ENCODE measurements at places on chromosomes 5 and 9.

DNA sequence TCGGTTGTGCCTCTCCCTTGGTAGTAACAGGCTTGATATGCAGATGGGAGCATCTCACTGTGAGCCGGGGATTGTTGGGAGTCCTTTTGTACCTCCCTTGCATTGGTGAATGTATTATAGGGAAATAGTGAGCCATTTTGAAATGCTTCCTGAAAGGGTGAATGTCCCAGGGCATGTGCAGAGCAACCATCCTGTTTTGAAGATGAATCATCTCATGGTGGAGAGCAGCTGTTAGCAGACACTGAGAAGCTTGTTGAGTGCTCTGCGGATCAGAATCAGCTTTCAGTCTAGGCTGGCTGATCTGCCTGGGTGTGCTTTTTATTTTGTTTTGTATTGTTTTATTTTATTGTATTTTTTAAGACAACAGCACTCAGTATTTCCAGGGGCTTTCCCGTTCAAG is 29.7 kb downstream of the SLC36A1 start:
- H3K36me3 ChIP-seq: peaks cover 18% of the 10 kb centered on the region
- H3K4me1 ChIP-seq: peaks cover 6% of the 10 kb centered on the region
- H3K27ac ChIP-seq: no peak overlapping the region
- no peaks in the 10 kb centered on the region for H3K27me3 ChIP-seq

DNA sequence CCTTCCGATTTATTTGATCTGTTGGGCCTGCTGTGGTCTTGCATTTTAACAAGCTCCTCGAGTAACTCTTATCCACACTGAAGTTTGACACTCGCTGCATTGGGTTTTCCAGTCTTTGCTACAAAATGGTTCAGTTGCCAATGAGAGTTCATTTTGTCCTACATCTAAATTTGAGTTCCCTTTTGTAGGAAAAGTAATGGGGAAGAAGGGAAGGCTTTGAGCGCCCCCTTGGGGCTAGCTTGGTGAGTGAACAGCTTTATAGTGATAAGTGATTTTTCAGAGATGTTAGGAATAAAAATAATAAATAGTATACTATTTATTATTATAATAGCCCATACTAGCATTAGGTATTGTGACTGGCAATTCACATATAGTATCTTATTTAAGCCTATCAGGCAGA is 89.9 kb upstream of the GNAQ start:
- H3K27me3 ChIP-seq: no peaks in the 10 kb centered on the region
- no peak overlapping the region for H3K4me3 ChIP-seq
- DNase-seq: peak; percentile 45
- H3K4me1 ChIP-seq: no peaks in the 10 kb centered on the region

GRCh38 chr9:88183798-88184495 is 45.7 kb upstream of the SPATA31C2 start:
- no peak overlapping the region for H3K4me3 ChIP-seq
- H3K27ac ChIP-seq: no peak overlapping the region
- peaks cover 5% of the 10 kb centered on the region for H3K27me3 ChIP-seq
- no peaks in the 10 kb centered on the region for H3K36me3 ChIP-seq
- no peak for DNase-seq
- H3K4me1 ChIP-seq: peaks cover 14% of the 10 kb centered on the region

DNA sequence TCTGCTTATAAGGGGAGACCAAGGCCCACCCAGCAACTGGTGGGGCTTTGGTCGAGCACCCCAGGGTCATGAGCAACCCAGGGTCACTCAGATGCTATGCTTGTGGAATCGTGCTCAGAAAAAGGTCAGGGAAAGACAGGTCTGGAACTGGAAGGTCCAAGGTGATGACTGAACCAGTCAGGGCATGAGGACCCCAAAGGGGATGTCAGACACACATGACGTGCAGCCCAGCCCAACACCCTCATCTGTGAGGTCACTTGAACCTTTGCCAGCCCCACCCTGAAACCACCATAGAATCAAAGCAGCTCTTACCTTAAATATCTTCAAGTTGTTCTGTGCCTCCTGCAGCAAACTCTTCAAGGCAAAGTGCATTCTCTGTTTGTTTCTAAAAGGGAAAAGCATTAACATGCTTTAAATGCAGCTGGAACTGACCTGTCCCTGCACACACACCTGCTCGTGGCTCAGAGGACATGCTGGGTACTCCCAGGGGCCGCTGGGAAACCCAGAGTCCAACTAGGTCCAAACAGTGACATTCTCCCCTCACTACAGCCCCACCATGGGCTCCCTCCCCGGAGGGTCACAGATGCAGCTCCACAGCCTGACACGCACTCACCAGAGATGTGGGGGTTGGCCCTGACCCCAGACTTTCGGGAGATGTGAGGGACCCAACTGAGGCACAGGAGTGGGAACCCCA is 29.4 kb downstream of the IPPK start:
- H3K36me3 ChIP-seq: peaks cover 100% of the 10 kb centered on the region
- no peaks in the 10 kb centered on the region for H3K27me3 ChIP-seq
- no peaks in the 10 kb centered on the region for H3K4me1 ChIP-seq
- no peak overlapping the region for H3K27ac ChIP-seq
- no peak overlapping the region for H3K4me3 ChIP-seq

GRCh38 chr9:111136180-111136579 is 97.9 kb upstream of the LPAR1 start:
- no peak for DNase-seq
- H3K36me3 ChIP-seq: no peaks in the 10 kb centered on the region
- H3K4me1 ChIP-seq: no peaks in the 10 kb centered on the region
- no peak overlapping the region for H3K4me3 ChIP-seq

GRCh38 chr5:136051486-136052220 is 22.9 kb downstream of the TGFBI start:
- no peak overlapping the region for H3K27ac ChIP-seq
- H3K4me3 ChIP-seq: no peak overlapping the region
- no peaks in the 10 kb centered on the region for H3K27me3 ChIP-seq
- no peak for DNase-seq
- H3K4me1 ChIP-seq: peaks cover 42% of the 10 kb centered on the region

DNA sequence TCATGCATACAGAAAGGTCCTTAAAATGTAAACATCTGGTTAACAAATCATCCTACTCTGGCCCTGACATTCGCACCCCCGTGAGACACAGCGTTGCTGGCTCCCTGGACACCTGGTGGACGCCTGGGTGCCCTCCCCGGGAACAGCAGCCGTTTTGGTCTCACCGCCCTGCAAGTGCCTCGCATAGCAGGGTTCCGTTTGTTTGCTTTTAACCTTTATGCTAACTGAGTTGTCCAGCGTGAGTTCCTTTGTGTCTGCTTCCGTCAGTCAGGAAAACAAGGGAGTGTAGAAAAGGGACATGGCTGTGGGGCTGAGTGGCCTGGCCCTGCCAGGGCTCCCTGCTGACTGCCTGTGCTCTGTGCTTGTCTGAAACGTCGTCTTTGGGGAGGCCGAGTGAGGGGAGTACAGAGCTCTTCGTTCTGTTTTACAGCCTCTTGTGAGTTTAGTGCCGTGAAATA is 91.8 kb upstream of the CACNA1B start:
- no peak overlapping the region for H3K4me3 ChIP-seq
- H3K4me1 ChIP-seq: no peaks in the 10 kb centered on the region
- H3K27me3 ChIP-seq: no peaks in the 10 kb centered on the region
- peaks cover 65% of the 10 kb centered on the region for H3K36me3 ChIP-seq

DNA sequence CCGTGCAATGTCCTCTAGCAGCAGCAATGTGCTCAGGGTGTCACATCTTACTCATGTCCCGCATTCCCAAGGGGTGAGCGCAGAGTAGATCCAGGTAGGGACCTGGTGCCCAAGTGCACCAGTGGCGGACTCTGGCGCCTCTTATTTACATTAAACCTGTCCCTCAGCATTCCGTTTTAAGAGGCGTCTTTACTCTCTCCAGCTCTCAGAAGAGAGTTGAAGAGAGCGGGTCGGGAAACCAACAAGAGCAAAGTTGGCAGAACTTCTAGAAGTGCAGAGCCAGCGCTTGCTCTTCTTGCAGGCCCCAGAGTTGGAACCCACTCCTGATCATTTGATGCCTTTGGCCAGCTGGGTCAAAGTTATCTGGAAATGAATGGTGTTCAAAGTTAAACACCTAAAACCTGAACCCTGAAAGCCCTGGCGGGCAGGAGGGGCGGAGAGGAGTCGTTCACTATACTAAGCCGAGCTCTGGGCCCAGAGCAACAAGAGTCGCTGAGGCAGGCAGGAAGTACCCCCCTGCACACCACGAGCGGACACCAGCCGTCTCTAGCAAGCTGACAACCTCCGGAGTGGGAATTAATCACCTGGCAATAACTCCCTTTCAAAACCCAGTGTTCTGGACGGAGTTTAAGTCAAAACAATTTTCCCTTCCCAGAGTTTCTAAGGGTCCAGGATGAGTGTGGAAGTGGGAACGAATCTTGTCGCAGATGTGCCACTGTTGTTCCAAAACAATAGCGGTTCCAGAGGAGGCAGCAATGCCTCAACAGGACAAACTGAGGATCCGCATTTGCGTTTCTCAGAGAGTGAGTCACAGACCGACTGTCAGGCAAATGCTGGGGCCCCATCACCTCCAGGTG is 122.8 kb downstream of the TMEM161B start:
- peaks cover 42% of the 10 kb centered on the region for H3K4me1 ChIP-seq
- peak overlapping the region; percentile 39 for H3K4me3 ChIP-seq

GRCh38 chr9:129619787-129620668 is 873 bp downstream of the C9orf50 start:
- H3K4me1 ChIP-seq: peaks cover 14% of the 10 kb centered on the region
- H3K27ac ChIP-seq: peak overlapping the region; percentile 16
- no peaks in the 10 kb centered on the region for H3K36me3 ChIP-seq
- peak overlapping the region; percentile 69 for H3K4me3 ChIP-seq
- DNase-seq: no peak

DNA sequence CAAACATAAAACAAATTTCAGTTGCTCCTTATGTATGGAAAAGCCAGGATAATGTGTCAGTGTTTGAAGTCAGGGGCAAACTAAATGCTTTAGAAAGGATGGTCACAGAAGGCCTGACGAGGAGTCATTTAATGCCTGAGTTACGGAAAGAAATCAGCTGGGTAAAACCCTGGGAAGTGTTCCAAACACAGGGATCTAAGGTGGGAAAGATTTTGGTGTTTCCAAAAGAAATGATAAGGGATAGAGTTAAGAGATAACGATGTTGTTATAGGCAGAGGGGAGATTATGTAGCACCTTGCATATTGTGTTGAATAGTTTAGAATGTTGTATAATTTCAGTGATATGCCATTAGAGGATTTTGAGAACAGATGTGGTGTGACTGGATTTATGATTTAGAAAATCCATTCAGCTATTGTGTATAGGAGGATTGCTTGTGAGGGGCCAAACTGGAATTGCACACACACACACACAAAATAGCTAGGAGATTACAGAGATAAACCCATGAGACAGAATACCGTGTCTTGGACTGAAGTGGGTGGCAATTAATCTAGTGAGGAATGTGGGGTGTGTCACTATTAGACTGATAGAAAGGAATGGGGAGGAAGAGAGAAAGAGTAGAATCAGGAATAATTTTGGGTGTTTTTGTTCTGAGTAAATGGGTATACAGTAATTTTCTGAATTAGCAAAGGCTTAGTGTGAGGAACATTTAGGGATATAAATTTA is 274.2 kb upstream of the DAB2 start:
- no peak for DNase-seq
- no peaks in the 10 kb centered on the region for H3K4me1 ChIP-seq
- no peaks in the 10 kb centered on the region for H3K36me3 ChIP-seq
- no peaks in the 10 kb centered on the region for H3K27me3 ChIP-seq
- H3K4me3 ChIP-seq: no peak overlapping the region

DNA sequence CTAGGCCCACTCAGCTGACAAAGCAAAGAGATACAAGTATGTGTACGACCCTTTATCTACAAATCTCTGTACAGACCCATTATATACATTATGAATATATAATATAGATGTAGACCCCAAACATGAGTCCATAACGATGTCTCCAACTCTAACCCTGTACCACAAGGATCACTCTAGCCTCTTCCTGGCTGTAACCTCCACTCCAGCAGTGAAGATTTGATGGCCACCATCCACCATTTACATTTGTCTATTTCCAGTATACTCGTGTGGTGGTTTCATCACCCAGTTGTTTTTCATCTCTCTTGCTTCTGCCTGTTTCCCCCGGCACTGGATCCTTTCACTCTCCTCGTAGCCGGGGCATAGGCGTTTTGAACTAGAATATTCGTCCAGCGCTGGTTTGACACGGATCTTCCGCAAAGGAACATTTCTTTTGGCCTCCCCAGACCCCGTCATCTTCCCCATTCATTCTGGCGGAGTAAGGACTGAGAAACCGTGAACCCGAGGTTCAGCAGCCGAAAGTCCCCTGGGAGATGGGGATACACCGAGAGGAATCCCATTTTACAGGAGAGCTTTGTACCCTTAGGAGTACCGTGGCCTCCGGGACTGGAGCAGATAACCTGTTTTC is 828 bp upstream of the TRIO start:
- DNase-seq: no peak
- no peaks in the 10 kb centered on the region for H3K36me3 ChIP-seq
- peaks cover 54% of the 10 kb centered on the region for H3K4me1 ChIP-seq
- peak overlapping the region; percentile 93 for H3K4me3 ChIP-seq

DNA sequence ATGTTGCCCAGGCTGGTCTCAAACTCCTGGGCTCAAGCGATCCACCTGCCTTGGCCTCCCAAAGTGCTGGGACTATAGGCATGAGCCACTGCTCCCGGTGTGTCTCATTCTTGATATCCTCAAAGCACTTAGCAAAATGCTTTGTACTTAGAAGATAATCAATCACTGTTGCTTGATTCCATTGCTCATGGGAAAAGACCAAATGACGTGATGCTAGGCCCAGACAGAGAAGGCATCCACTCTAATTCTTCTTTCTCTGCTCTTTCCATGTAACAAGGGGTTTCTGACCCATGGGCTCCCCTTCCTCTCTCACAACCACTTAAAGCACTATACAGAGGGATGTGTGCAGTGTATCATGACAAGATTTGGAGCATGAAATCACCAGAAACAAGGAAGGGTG is 83.0 kb downstream of the APBA1 start:
- H3K27ac ChIP-seq: no peak overlapping the region
- no peaks in the 10 kb centered on the region for H3K27me3 ChIP-seq
- peaks cover 18% of the 10 kb centered on the region for H3K4me1 ChIP-seq
- DNase-seq: no peak
- no peaks in the 10 kb centered on the region for H3K36me3 ChIP-seq

DNA sequence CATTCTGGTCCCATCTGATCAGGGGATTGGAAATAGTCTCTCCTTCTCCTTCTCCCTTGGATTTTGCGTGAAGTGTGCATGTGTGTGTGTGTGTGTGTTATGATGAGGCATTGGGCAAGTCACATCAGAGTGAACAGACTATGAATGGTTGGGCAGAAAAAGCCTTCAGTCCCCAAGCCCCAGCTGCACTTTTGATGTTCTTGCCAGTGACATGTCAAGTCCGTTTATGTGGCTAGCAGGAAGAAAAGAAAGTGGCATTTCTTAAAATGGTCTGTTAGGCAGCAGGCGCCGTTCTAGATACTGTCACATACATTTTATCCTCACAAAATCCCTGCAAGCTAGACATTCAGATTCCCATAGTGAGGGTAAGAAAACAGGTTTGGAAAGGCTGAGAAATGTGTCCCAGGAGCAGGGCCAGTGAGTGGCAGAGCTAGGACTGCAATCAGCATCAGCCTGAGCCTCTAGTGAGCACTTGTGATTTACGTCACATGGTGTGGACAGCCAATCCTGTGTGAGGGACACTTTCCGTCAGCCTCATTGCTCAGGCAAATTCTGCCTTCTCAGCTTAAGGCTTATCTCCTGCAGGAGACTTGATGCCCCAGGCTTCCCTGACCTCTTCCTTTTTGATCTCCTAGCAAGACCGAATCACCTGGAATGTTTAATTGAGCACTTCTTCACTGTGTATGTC is 60.4 kb downstream of the GLRA1 start:
- H3K27ac ChIP-seq: no peak overlapping the region
- no peaks in the 10 kb centered on the region for H3K4me1 ChIP-seq
- H3K36me3 ChIP-seq: no peaks in the 10 kb centered on the region
- no peaks in the 10 kb centered on the region for H3K27me3 ChIP-seq
- no peak for DNase-seq

GRCh38 chr5:37833990-37834389 is 5.9 kb downstream of the GDNF start:
- no peaks in the 10 kb centered on the region for H3K36me3 ChIP-seq
- peaks cover 36% of the 10 kb centered on the region for H3K4me1 ChIP-seq
- DNase-seq: no peak
- peaks cover 95% of the 10 kb centered on the region for H3K27me3 ChIP-seq

Data from left ventricle myocardium inferior (tissue), 1 donor.